ENCODE measurements at places on chromosomes 11 and 22.

- no peak for DNase-seq
Measured at GRCh38 chr11:79244798-79245197, 196.0 kb downstream of the TENM4 start.

GRCh38 chr11:2858995-2859698 lies 26.4 kb downstream of the CDKN1C start:
- DNase-seq, result no peak

- DNase-seq, result peak; percentile 94
Measured at GRCh38 chr11:107562647-107563208, 2.8 kb downstream of the ALKBH8 start.

DNA sequence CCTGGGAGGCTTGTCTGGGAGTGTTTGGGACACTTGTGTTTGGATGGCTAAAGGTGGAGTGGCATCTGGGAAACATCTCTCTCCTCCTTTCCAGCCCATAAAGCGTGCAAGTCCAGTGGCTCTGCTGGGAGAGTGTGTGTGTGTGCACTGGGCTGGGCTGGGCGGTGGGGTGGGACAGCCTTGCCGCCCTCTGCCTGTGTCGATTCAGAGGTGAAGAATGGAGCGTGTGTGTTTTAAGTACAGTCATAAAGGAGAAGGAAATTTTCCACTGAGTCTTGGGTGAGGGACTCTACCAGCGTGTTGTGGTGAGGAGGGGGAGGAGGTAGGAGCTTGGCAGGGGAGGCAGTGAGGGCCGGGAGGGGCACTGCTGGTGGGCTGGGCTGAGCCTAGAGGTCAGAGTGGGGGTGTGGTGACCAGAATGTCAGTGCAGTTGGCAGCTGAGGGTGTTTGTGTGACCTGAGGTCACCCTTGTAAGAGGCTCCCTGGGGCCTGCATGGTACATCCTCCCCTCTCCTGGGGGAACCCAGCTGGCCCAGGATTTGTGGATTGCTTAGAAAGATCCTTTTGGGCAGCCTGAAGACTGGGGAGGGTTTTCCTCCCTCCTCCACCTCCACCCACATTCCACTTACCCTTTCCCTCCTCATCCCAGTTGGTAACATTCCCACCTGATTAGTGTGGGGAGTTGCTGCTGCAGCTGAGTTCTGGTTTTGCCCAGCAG lies 1.7 kb downstream of the TIMP3 start:
- DNase-seq, result no peak

GRCh38 chr11:104995001-104995408 lies 26.6 kb upstream of the CASP4 start:
- no peak for DNase-seq

- peak; percentile 95 for DNase-seq
Measured at GRCh38 chr22:30205281-30206115, 41.1 kb downstream of the LIF start.

- DNase-seq, result peak; percentile 9
Measured at GRCh38 chr11:79054636-79055035, 386.2 kb downstream of the TENM4 start.

DNA sequence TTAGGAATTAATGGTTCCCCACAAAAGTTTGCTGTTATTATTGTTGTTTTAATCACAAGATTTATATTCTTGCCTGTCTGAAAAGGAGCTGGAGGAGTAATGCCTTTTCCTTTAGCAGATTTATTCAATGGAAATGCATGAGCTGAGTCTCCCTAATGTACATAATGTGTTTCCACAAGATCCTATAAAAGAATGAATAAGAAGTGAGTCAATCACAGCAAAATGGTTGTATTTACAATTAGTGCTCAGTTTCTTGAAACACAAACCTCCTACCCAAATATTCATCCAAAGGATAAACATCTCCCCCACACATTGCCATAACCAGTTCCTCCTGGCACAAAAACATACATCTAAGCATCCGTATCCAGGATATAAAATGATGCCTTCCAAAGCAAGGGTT lies 33.3 kb downstream of the ME3 start:
- DNase-seq, result peak; percentile 75

DNA sequence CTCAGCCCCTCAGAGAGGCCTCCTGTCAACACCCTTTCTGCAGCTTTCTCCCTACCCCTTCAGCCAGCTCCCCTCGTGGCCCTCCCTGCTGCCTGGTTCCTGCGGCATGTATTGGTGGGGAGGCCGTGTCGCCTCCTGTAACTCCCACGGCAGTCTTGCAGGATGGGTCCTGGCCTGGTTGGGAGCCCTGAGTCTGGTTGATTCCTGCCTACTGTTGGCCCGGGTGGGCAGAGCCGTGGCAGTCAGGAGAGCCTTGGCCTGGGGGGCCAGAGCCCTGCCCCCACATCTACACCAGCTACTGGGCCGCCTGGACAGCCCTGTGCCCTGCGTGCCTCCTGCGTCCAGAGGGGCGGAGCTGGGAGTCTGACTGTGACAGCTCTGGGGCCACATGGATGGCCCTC lies 30.3 kb upstream of the GRAMD4 start:
- no peak for DNase-seq

DNA sequence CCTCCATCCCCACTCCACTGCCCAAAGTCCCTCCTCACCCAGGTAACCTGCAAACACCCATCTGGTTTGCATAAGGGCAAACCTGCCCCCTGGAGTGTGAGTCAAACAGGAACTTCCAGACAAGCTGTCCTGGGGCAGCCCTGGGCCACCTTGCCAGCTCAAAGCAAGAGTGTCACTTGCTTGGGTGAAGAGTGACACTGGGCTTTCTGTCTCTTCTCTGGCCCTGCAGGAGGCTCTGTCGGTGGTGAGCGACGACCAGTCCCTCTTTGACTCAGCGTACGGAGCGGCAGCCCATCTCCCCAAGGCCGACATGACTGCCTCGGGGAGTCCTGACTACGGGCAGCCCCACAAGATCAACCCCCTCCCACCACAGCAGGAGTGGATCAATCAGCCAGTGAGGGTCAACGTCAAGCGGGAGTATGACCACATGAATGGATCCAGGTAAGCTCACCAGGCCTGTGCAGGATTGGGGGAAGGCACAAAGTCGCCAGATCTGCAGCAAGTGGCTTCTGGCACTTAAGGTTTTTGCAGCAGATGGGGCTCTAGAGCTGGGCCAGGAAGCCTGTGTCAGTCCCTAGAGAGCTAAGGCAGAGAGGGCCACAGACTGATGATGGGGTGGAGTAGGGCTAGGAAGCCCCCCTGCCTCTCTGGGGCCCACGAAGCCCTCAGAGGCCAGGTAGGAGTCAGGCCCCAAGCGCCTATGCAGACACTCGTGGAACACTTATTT lies 64.2 kb downstream of the FLI1 start:
- no peak for DNase-seq

- DNase-seq, result no peak
Measured at GRCh38 chr11:68543594-68543993, 83.0 kb downstream of the PPP6R3 start.

GRCh38 chr22:29130476-29130875 lies 57.6 kb downstream of the KREMEN1 start:
- no peak for DNase-seq

DNA sequence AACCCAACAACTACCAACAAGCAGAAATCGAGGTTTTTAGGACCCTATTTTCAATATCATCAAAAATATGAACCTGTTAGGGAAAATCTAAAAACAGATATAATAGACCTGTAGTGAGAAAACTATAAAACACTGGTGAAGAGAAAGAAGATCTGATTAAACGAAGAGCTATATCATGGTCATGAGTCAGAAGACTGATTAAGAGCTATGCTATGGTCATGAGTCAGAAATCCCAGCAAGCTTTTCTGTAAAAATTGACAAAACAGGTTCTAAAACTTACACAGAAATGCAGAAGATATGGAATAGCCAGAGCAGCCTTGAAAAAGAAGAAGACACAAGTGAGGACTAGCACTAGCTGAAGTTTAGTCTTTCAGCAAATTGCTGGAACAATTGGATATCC lies 345.0 kb downstream of the TBC1D22A start:
- peak; percentile 78 for DNase-seq

DNA sequence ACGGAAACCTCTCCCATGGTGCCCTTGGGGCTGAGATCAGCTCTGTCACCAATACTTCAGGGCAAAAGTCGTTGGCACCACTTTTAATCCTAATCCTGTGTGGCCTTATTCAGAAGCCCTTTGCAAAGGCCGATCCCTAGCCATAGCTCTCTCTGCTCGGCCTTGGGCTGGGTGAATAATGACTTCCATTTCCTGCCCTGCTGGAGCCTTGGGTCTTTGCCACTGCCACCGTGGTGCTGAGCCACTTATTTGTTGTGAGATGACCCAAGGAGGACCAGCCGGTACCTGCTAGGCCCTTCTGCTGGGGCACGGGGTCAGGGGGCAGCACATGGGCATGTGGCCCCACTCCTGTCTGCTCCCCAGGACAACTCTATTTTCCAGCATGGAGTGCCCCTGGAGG lies 188.2 kb downstream of the ST3GAL4 start:
- DNase-seq, result no peak

DNA sequence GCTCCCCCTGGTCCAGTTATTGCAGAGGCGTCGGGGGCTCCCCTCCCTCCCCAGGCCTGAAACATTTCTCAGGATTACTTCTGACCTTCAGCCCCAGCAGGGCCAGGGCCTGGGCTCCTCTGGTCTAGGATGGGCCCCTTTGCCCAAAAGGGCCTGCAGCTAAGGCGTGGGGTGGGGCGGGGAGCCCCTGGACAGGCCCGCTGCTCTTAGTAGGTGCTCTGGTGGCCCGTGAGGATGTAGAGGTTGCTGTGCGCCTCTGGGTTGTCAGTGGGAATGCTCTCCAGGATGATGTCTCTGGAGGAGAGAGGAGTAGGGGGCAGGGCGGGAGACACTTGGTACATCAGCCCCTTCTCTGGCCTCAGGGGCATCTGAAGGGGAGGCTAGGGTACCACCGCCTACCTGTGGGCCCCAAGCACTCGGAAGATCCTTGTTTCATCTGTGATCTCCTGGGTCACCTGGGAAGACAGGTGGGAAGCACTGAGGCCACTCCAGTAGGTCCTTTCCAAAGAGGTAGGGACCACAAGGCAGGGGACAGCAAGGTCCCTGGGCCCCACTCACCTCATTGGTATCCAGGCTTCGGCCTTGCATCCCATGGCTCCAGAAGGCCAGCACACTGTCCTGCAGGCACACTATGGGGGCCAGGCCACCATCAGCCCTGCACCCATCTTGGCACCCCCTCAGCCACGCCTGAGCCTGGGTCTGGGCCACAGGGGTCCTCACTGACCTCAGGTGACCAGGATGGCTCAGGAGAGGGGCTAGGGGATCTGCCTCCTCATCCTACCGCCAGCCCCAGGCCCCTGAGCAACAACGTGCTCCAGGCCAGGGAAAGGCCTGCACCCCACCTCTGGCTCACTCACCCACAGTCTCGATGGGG lies 11.2 kb upstream of the SF1 start:
- no peak for DNase-seq

- DNase-seq, result no peak
Measured at GRCh38 chr11:80432057-80432456, 991.2 kb upstream of the TENM4 start.
